ENCODE measurements at places on chromosomes 1 and 21.

- peak; percentile 99 for DNase-seq
Measured at GRCh38 chr1:39398278-39399021, 93.0 kb upstream of the BMP8A start.

DNA sequence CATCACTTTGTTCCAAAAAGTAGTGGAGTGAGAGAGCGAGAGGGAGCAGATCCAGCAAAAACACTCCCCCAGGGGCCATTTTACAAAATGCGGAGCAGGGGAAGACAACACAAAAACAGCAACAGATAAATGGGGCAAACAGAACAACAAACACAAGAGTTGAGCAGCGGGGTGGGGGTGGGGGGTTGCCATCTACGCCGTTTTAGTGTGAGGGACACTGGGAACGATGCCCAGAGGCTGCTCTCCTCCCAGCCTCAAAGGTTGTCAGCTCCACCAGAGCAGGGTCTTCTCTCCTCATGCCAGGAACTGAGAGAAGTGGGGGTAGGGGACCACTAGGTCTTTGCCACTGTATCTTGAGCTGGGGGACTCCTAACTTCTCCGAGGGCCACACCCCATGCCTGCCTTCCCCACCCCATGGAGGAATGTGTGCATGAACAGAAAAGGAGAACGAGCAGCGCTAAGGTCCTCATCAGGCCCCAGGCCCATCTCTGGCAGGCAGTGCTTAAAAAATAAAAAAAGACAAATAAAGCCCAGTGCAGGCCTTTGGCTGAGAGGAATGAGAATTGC lies 1.3 kb upstream of the PBXIP1 start:
- DNase-seq = no peak

- no peak for DNase-seq
Measured at GRCh38 chr1:33349081-33349759, 28.3 kb upstream of the A3GALT2 start.

DNA sequence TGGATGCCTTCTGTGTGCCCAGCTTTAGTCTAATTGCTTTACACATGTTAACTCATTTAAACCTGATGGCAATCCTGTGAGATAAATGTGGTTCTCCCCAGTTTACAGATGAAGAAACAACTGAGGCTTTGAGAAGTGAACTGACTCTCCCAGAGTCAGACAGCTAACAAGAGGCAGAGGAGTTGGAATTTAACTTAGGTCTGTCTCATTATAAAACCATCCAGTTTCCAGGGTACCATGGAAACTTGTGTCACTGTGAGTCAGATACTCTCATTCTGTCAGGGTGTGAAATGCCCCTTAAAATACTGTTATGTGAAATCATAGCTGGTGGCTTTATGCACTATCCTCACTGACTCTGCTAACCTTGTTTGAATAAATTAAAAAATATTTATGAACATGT lies 206.6 kb downstream of the PBX1 start:
- peak; percentile 64 for DNase-seq

- DNase-seq = peak; percentile 6
Measured at GRCh38 chr1:51175278-51175677, 60.8 kb upstream of the RNF11 start.

- peak; percentile 80 for DNase-seq
Measured at GRCh38 chr1:156705321-156705917, at the start of gene CRABP2. TSS of gene CRABP2 (minus strand) at chr1:156705583. CDS start at chr1:156705446, 137 bp downstream.

DNA sequence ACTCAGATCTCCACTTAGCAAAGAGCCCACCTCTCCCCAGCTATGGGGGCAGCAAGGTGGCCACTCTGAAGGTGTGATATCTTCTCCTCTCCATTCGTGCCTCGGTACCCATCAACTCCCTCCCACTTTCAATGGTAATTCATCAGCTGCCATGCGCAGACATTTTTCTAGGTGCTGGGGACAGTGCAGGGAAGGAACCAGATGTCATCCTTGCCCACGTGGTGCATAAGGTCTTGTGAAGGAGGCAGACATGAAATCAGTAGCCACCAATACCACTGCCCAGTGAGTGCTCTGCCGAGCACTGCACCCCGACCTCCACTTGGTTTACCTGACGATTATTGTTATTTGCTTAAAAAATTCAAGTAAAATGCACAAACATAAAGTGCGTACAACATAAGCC lies 76.3 kb upstream of the CSF3R start:
- no peak for DNase-seq

- DNase-seq = no peak
Measured at GRCh38 chr1:168683871-168684270, 45.1 kb downstream of the DPT start.

DNA sequence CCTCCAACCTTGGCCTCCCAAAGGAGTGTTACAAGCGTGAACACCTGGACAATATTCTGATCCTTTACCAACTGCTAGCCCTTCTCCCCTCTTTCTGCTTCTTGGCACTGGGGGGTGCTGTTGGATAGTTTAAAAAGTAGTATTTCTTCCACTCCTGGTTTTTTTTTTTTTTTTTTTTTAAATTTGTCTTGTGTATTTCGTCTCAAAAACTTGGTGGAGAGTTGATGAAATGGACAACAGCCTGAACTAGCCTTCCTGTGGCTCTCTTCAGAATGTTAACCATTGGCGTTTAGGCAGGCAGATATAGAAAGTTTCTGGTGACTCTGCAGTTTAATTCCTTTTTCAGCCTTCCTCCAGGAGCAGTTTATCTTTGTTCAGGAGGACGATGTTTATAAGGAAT lies 69.7 kb upstream of the USP24 start:
- DNase-seq = peak; percentile 48

DNA sequence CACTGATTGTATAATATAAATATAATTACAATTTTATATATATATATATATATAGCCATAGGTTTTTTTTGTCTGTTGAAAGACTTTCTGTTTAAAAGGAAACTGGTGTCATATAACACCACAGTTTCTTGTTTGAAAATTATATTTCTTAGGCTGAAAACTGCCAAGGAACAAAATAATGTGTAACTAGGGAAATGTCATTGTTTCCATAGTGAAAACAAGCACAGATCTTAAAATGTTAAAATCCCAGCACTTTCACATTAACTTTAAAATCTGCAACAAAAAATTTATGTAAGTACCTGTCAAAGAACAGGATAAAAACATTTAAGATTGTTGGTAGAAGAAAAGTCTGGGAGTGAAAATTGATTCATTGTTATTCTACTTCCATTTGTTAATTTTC lies 104.2 kb downstream of the ATP6V1G3 start:
- DNase-seq = no peak

GRCh38 chr21:33357177-33357576 lies 32.4 kb downstream of the IFNAR1 start:
- DNase-seq = no peak

DNA sequence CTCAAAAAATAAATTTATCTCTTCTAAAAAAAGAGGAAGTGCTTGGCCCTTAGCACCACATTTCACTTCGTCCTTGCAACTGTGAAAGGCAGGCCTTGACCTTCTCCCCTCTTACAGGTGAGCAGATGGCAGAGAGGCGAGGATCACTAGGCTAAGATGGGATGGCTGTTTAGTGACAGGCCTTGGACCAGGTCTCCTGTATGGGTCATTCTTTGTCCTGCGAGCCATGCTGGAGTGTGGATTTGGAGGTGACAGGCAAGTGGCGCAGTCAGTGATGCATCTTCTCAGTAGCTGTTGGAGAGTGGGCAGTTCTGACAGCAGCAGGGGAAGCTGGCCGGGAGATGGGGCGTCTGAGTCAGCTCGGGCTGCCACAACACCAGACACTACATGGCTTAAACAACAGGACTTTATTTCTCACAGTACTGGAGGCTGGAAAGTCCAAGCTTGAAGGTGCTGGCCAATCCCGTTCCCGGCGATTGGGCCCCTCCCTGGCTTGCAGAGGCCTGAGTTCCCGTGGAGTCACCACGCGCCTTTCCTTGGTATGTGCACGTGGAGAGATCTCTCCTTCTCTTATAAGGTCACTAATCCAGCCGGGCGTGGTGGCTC lies 16.5 kb downstream of the SLC27A3 start:
- no peak for DNase-seq

GRCh38 chr1:247210062-247210375 lies 38.2 kb upstream of the ZNF124 start:
- DNase-seq = no peak

DNA sequence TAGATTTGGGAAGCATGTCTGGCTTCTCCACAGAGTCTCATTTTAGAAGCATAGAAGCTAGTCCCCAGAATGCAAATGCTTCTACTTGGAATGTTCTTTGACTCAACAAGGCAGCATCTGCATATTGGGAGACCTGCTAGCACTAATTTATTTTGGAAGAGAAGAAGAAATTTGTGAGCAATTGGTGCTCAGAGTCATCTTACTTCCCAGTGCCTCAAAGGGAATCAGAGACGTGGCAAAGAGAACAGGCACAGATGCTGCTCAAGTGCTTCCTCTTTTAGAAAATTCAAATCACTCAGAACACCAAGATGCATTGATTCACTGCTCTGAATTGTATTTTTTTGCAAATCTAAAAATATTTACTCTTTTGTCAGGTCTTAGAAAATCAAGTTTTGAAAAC lies 255.7 kb downstream of the BRINP2 start:
- no peak for DNase-seq

Measured in mesendoderm (in vitro differentiated cells).